ENCODE measurements at places on chromosomes 7 and 10.

DNA sequence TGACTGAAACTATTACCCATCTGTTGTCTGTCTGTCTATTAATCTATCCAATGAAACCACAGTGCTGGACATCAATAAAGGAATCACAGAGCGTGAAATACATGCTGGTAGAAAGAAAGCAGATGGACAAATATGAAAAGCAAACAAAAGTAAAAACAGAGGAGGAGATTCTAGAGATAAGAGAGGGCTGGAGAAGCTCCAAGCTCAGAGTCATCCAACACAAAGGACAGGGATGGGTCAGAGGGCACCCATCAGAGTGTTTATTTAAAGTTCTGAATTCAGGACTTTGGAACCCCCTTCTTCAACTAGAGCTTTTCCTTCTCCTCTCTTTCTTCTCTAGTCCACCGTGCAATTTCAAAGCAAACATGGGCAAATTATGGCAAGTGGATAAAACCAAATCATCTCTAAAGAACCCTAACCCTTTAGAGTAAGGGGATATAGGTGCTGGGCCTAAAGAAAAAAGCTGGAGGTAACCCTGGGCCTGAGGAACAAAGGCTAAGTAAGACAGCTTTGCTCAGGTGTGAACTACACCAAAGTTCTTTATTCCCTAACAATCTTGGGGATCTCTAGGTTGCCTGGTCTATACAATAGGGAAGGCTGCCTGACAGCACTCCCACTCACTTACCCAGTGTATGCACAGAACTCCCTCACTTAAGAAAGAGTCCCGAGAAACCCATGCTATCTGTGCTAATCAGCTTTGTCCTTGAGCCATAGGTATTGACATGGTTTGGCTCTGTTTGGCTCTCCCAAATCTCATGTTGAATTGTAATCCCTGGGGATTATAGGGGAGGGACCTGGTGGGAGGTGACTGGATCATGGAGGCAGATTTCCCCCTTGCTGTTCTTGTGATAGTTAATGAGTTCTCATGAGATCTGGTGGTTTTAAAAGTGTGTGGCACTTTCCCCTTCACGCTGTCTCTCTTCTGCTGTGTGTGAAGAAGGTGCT lies 97.0 kb downstream of the BAMBI start:
- DNase-seq = no peak

DNA sequence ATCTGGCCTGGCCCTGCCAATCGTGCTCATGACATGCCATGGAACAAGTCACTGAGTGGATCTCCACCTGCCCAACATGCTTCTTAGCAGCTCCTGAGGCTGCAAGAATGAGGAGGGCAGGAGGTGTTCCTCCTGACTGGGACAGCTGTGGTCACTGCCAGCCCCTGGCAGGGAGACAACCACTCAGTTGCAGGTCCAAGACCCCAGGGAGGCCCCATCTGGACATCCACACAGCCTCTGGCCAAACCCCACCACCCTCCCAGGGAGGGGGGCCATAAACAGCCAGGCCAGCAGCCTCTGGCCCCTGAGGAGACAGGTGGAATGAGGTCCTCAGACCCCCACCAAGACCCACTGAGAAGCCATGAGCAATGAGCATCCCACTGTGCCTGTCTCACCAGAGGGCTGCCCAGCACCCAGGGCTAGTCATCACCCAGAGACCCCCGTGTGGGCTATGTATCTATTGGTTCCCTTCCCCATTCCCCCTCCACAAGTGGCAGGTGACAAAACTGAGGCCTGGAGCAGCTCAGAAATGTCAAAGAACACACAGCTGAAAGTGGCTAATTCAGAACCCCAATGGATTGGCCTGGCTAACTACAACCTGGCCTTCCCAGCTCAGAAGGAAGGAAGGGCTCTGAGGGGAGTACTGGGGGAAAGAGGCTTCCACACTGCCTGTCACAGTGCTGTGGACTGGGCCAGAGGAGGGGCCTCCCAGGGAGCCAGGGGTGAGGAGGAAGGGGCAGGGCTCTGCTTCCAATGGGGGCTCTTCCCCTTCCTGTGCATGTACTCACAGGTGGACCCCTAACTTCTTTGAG lies 3.0 kb downstream of the GPRIN2 start:
- DNase-seq = no peak

- DNase-seq = no peak
These were observed 7.0 kb downstream of the SLC4A2 start for GRCh38 chr7:151066273-151066974.

GRCh38 chr10:69684981-69685353 lies 54.9 kb downstream of the FAM241B start:
- DNase-seq = no peak

All from GOT3 (cell line).